ENCODE measurements at places on chromosomes 7 and 10.

GRCh38 chr10:20494474-20494873 lies 402.6 kb downstream of the NEBL start:
- DNase-seq = no peak

- peak; percentile 33 for DNase-seq
Observed at GRCh38 chr10:25226775-25227682, 52.2 kb downstream of the GPR158 start.

DNA sequence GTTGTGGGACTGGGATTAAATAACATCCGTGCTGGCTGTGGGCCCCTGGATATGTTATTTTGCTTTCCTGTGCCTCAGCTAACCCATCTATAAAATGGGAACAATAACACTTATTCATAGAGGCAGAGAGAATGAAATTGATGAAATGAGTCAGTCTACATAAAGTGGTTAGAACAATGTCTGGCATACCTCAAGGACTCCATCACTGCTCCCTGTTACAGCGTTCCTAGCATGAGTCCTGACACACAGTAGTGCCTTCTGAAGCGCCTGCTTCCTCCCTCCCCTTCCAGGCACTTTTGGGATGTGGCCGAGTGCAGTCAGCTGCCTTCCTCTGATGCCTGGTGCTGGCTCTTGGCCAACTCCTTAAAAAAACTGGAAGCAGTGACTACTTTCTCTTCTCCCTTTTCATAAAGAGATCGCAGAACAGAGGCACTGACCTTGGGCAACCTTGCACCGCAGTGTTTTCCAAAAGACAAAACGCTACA lies 108.4 kb upstream of the ZMIZ1 start:
- no peak for DNase-seq

DNA sequence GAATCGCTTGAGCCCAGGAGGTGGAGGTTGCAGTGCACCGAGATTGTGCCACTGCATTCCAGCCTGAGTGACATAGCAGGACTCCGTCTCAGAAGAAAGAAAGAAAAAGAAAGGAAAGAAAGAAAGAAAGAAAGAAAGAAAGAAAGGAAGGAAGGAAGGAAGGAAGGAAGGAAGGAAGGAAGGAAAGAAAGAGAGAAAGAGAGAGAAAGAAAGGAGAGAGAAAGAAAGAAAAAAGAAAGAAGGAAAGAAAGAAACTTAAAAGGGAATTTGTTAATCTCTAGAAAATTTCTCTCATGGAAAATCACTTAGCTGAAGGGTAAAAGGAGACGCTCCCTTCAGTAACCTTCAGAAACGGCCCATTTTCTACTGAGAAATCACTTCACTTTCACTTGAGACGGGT lies 279.5 kb upstream of the KLF6 start:
- DNase-seq = no peak

GRCh38 chr10:121753726-121754476 lies 155.7 kb upstream of the FGFR2 start:
- DNase-seq = no peak

DNA sequence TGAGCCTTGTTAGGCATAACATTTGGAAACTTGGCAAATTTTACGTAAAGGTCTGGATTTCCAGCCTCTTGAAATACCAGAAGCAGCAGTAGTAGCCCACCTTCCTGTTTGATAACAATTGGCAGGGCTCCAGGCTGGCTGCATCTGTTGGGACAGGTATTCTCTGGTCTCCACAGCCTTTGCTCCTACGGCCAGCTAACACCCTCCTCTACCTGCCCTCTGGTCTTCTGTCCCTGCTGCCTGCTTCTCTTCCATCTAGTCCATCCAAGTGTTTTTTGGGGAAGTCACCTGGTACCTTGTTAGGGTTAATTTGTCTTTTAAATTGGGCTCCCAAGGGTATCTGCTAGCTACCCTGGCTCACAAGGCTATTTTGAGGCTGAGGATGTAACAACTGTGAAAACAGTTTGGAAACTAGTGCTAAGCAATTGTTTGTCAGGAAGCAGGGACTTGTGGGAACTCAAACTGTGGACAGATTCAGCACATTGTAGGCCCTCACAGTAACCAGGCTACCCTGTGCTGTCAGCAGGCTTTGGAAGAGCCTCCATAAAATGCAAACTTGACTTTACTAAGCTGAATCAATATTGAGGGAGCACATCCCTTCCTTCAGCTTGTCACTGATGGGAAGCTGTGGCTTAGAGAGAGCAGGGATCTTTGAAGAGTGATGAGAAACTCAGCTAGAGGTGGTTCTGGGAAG lies 8.5 kb downstream of the RPS24 start:
- DNase-seq = no peak

DNA sequence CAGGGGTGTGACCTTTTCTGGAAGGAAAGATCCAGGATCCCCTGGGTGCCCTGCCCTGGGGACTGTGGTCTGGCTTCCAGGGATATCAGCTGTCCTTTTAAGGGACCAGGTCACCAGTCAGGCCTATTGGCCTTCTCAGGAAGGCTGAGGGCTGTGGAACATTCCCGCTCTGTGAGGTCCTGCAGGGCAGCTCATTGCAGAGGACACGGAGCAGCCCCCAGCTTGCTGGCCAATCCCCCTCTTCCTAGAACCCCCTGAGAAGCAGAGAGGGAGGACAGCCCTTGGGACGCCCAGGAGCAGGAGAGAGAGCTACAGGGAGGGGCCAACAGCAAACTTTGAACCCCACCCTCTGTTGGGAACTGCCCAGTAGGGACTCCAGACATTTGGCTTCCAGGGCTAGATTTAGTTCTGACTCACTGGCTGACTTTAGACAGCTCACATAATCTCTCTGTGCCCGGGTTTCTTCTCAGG lies 67.9 kb upstream of the COL13A1 start:
- DNase-seq = no peak
